ENCODE measurements at places on chromosomes 12 and 14.

DNA sequence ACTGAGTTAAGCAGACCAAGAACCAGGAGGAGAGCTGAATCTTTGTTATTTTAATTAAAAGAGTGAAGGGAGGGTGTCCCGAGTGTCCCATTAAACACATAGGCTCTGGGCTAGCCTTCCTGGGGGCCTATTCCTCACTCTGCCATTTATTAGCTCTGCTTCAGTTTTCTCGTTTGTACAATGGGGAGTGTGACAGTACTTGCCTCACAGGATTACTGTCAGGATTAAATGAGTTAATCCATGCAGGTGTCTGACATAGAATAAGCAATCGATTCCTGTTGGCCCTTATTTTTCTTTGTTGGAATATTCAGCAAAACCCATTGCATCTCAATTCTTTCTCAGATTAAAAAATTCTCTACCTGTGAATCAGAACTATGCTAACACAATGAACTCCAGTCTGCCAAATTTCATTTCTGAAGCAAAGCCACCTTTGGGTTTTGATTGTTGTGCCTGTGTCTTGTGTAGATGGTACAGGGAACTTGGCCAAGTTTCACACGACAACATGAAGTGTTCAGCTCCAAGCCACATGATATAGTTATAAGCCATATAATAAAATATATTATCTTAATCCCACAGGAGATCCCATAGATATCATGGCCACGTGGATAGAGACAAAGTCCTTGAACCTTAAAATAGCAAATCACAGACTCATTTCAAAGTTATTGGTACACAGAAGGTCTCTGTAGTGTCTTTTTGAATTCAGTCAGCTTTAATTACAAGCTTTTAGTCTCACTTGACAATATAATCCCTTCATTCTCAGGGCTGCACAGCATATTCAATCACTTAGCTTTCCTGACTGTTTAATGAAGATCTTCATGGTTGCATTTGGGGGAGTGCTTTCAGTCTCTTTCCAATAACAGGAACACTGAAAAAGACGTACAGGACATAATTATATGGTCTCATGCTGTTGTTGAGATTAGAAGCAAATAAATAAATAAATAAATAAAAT is 34.4 kb upstream of the CRY1 start:
- no peak for DNase-seq
- H3K27ac ChIP-seq, result no peak overlapping the region
- no peaks in the 10 kb centered on the region for H3K27me3 ChIP-seq
- H3K36me3 ChIP-seq, result no peaks in the 10 kb centered on the region
- H3K4me3 ChIP-seq, result no peak overlapping the region
- H3K4me1 ChIP-seq, result no peaks in the 10 kb centered on the region

GRCh38 chr14:71597955-71598660 is 334.1 kb upstream of the RGS6 start:
- peaks cover 55% of the 10 kb centered on the region for H3K4me1 ChIP-seq
- peaks cover 23% of the 10 kb centered on the region for H3K36me3 ChIP-seq
- DNase-seq, result peak; percentile 34
- H3K27me3 ChIP-seq, result no peaks in the 10 kb centered on the region
- peak overlapping the region; percentile 49 for H3K4me3 ChIP-seq
- H3K27ac ChIP-seq, result no peak overlapping the region

DNA sequence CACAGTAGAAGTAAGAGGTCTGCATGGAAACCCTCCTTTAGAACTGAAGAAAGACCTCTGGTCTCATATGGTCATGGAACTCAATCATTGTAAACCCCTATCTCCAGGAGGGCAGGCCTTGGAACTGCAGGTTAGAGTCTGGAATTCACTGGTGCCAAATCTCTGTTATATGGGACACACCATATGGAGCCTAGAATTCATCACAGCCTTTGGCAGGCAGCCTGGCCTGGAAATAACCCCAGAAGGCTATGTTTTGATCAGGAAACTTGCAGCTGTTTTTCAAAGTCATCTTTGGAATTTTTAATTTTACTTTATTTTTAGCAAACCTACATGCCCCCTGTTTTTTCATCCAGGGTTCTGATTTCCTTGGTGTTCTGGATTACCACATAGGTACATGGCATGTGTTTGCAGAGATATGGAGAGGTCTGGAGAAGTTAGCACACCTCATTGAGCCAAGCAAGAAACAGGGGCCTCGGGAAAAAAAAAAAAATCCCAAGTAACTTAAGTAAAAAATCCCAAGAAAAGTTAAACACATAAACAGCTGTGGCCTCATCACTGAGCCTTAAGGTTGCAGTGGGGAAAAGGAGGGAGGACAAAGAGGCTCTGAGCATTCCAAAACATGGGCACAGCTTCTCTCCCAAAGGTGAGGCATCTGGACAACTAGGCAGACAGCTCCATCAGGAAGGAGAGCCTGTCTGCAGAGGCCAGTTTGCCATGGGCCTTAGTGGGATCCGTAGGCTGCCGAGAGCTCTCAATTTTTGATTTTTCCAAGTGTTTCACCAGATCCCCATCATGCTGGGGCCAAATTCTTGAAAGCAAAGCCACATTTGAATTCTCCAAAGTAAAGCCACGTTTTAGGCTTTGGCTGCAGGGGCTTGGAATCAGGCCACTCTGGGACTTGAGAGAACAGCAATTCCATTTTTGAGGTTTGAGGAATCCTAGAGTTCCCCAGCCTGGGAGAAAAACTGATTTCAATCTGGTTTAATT is 339.6 kb upstream of the TBX3 start:
- no peak overlapping the region for H3K4me3 ChIP-seq
- H3K27me3 ChIP-seq, result no peaks in the 10 kb centered on the region
- no peak overlapping the region for H3K27ac ChIP-seq
- H3K4me1 ChIP-seq, result no peaks in the 10 kb centered on the region
- no peak for DNase-seq

GRCh38 chr12:109892748-109893147 is 7.3 kb upstream of the TCHP start:
- no peak for DNase-seq
- no peaks in the 10 kb centered on the region for H3K36me3 ChIP-seq
- no peak overlapping the region for H3K4me3 ChIP-seq
- peaks cover 36% of the 10 kb centered on the region for H3K4me1 ChIP-seq
- H3K27ac ChIP-seq, result no peak overlapping the region
- no peaks in the 10 kb centered on the region for H3K27me3 ChIP-seq

DNA sequence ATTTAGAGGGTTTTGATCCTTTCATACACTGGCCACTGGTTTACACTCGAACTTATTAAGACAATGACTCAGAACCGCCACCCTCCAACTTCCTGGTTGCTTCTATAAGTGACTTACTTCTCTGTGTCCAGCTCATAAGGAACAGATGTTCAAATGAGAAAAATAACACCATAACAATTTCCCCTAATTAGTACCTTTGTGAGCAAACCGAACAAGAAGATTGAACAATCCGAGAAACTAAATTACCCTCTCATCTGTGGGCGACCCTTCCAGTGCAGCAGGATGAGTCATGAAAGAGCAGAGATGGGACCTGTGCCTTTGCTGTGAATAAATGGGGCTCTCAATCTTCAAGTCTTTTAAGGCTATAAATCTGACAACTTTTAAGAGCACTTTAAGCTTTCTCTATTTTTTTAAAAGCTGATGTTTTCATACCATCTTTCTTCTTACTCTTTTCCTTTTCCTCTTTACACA is 146.8 kb upstream of the RASSF8 start:
- no peak overlapping the region for H3K27ac ChIP-seq
- peaks cover 29% of the 10 kb centered on the region for H3K4me1 ChIP-seq
- H3K27me3 ChIP-seq, result no peaks in the 10 kb centered on the region
- H3K4me3 ChIP-seq, result peak overlapping the region; percentile 12
- peaks cover 4% of the 10 kb centered on the region for H3K36me3 ChIP-seq

GRCh38 chr14:31864937-31865855 is 211.9 kb upstream of the ARHGAP5 start:
- H3K27ac ChIP-seq, result no peak overlapping the region
- no peak for DNase-seq
- no peaks in the 10 kb centered on the region for H3K27me3 ChIP-seq
- H3K4me1 ChIP-seq, result peaks cover 6% of the 10 kb centered on the region
- H3K36me3 ChIP-seq, result peaks cover 16% of the 10 kb centered on the region

GRCh38 chr14:99377951-99378350 is 102.7 kb downstream of the SETD3 start:
- no peak overlapping the region for H3K4me3 ChIP-seq
- no peaks in the 10 kb centered on the region for H3K4me1 ChIP-seq
- DNase-seq, result no peak
- H3K27ac ChIP-seq, result no peak overlapping the region
- peaks cover 43% of the 10 kb centered on the region for H3K27me3 ChIP-seq

DNA sequence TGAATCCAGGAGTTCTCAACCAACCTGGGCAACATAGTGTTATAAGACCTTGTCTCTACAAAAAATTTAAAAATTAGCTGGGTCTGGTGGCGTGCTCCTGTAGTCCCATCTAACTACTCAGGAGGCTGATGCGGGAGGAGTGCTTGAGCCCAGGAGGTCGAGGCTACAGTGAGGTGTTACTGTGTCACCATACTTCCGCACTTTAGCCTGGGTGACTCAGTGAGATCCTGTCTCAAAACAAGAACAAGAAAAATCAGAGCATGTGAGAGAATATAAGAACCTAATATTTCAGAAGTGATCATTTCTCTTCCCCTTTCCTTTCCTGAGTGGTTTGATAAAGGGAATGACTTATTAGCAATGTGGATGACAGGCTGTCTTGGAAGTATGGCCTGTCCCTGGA is 9.5 kb downstream of the TRAF3 start:
- peak overlapping the region; percentile 55 for H3K4me3 ChIP-seq
- no peaks in the 10 kb centered on the region for H3K27me3 ChIP-seq
- H3K27ac ChIP-seq, result peak overlapping the region; percentile 25
- H3K4me1 ChIP-seq, result peaks cover 95% of the 10 kb centered on the region

- H3K4me1 ChIP-seq, result peaks cover 92% of the 10 kb centered on the region
- DNase-seq, result no peak
- H3K36me3 ChIP-seq, result peaks cover 7% of the 10 kb centered on the region
- H3K4me3 ChIP-seq, result peak overlapping the region; percentile 50
Measured at GRCh38 chr14:91380610-91381371, 36.8 kb downstream of the CCDC88C start.

GRCh38 chr12:12349711-12350665 is at the start of gene MANSC1:
TSS of gene MANSC1 (minus strand) at chr12:12350242. CDS start at chr12:12343314, 6,928 bp downstream.
- H3K4me3 ChIP-seq, result peak within 1 kb of the TSS; percentile 72
- no peaks in the 10 kb centered on the region for H3K36me3 ChIP-seq
- DNase-seq, result peak; percentile 60
- no peak within 1 kb of the TSS for H3K27ac ChIP-seq
- no peaks in the 10 kb centered on the region for H3K27me3 ChIP-seq
- H3K4me1 ChIP-seq, result peaks cover 32% of the 10 kb centered on the region

DNA sequence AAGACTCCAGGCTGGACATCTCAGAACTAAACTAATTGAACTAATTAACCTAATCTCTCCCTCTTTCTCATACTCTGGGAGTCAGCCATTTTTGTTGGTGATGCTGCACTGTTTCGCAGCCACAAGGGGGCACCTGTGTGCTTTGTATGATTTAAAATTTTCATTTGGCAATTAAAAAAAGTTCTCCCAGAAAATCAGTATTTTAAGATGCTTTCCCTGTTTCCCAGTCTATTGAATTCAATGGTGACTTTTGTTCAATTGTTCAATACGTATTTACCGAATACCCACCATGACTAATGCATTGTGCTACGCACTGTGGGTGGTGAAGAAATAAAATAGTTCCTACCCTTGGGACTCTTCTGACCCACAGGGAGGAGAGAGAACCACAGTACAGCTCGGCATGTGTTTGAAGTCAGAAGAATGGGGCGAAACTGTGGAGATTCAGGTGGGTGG is 63.7 kb downstream of the ZNF664 start:
- H3K4me3 ChIP-seq, result no peak overlapping the region
- peak; percentile 41 for DNase-seq
- H3K27ac ChIP-seq, result peak overlapping the region; percentile 11
- H3K4me1 ChIP-seq, result peaks cover 4% of the 10 kb centered on the region

DNA sequence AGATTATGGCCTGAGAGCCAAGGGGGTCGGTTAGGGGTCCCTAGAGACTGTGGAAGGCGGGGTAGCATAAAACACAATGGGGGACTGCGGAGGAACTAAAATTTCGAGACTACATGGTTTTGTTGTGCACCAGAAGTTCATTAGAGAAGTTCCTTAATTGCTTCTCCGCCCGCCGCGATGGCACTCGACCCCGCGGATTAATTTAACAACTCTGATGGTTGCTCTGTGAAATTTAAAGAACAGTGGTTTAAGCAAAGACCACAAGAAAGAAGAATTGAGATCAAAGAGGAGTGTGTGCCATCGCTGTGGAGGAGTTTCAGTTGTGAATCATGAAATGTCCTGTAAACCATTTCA is 1.4 kb upstream of the CCDC88C start:
- peak overlapping the region; percentile 81 for H3K4me3 ChIP-seq
- H3K27me3 ChIP-seq, result no peaks in the 10 kb centered on the region
- DNase-seq, result no peak
- peaks cover 27% of the 10 kb centered on the region for H3K4me1 ChIP-seq

DNA sequence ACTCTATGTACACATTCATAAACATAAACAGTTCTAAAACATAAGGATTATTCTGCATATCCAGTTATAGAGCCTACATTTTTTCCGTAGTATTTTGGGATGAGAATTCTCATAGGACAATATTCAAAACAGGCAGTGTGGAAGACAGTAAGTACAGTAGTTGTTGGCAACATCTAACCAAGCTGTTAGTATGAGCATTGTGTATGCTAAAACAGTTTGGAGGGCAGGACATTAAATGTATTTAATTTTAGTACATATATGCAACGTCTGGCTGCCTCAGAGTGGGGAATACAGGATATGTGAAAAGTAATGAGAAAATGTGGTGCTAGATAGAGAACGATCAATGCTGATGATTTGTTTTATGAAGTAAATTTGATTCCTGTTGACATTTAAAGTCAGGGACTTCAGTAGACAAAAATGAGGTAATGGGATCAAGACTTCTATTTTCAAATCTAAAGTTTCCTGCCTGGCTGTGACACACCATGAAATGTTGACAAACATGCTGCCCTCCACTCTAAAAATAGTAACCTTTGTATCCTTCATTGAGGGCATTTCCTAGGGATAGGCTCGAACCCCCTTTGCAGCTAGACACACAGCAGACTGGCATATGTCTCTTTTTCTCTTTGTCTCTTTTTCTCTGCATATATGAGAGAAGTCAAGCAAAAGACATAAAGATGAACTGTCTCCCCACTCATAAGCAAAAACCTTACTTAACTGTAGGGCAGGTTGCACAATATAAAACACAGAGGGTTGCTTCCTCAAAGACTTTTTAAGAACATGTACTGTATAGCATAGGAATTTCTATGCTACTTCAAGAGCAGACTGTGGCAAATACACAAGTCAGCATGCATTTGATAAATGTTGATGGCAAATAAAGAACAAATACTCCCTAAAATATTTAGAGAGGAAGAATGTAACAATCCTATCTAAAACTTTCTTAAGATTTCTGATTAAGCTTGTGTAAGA is 75.5 kb upstream of the GTF2A1 start:
- H3K4me1 ChIP-seq, result no peaks in the 10 kb centered on the region
- no peaks in the 10 kb centered on the region for H3K36me3 ChIP-seq
- H3K4me3 ChIP-seq, result no peak overlapping the region

GRCh38 chr12:9760699-9761418 is at the start of gene CD69:
TSS of gene CD69 (minus strand) at chr12:9760901. CDS start at chr12:9760820, 81 bp downstream.
- no peaks in the 10 kb centered on the region for H3K27me3 ChIP-seq
- H3K4me1 ChIP-seq, result peaks cover 57% of the 10 kb centered on the region
- H3K36me3 ChIP-seq, result peaks cover 40% of the 10 kb centered on the region
- DNase-seq, result peak; percentile 83
- peak within 1 kb of the TSS; percentile 100 for H3K4me3 ChIP-seq
